ENCODE measurements at places on chromosomes 3 and 15.

DNA sequence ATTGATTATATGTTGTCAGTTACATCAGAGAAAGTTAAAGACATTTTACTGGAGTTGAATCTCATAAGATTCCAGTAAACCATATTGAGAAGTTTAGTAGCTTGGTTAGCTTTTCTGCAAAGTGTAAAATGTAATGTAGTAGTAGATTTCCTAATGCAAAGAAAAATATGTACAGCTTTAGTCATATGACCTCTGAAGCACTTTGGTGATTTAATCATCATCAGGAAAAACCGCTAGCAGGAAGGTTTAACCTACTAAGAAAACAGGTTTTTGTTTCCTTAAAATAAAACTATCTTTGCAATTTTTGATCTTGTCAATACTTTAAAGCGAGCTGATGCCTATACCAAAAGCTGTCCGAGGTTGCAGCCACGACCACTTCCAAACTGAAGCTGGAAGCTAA is 364.6 kb upstream of the ZNF385D start:
- DNase-seq = no peak

DNA sequence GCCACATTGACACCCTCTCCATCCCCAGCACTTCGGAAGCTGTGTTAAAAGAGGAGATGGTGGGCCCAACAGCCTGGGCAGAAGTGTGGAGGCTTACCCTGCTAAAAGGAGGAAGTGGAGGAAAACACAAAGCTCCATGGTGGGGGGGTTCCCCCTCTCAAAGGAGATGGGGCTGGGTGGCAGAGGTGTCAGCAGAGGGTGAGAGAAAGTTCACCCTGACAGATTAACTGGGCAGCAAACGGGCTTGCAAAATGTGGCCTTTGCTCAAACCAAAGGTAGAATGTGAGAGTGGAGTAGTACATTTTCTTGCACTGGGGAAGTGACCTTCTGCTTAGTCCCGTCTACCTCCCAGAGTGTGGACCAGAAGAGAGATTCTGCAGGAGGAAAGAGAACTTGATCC is 44.7 kb downstream of the MYO1E start:
- no peak for DNase-seq

DNA sequence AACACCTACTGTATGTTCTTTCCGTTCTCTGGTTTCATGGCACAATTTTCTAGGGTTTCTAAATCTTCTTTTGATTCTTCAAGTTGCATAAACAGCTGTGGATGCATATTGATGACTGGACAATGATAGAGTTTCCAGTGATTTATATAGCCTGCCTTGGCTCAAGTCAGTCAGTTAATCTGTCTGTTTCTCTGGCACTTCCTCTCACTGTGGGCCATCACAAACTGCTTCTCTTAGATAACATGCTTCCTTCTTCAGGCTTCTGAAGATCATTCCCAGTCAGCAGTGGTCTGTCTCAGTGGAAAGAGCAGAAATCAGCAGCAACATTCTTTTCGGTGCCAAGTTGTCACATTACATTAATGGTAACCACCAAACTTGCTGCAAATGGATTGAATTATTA is 207.2 kb downstream of the RYR3 start:
- no peak for DNase-seq

GRCh38 chr15:76799760-76800159 is 105.4 kb downstream of the SCAPER start:
- no peak for DNase-seq

DNA sequence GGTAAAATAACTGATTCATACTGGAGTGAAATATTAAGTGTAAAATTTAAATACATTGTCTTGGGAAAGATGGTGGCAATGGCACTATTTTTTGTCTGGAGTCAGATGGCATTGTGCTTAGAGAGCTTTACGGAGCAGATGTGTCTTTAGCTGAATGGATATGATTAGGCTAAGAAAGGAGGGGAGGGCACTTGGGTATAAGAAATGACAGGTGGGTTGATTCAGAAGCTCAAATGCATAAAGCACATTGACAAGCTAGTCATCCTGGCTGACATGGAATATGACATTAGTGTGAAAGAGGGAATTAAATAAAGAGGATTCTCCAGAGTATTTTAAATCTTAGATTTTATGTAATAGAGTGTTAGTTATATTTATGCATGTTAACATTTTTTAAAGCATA is 570.1 kb upstream of the CBLB start:
- peak; percentile 78 for DNase-seq

- DNase-seq = no peak
These were observed 51.3 kb downstream of the HOMER2 start for GRCh38 chr15:82901114-82901805.

GRCh38 chr3:96039632-96040031 is 774.8 kb upstream of the EPHA6 start:
- no peak for DNase-seq

GRCh38 chr3:8555113-8555661 is 53.6 kb downstream of the LMCD1 start:
- DNase-seq = peak; percentile 19

- no peak for DNase-seq
These were observed 94.9 kb downstream of the ST6GAL1 start for GRCh38 chr3:187025254-187025655.

DNA sequence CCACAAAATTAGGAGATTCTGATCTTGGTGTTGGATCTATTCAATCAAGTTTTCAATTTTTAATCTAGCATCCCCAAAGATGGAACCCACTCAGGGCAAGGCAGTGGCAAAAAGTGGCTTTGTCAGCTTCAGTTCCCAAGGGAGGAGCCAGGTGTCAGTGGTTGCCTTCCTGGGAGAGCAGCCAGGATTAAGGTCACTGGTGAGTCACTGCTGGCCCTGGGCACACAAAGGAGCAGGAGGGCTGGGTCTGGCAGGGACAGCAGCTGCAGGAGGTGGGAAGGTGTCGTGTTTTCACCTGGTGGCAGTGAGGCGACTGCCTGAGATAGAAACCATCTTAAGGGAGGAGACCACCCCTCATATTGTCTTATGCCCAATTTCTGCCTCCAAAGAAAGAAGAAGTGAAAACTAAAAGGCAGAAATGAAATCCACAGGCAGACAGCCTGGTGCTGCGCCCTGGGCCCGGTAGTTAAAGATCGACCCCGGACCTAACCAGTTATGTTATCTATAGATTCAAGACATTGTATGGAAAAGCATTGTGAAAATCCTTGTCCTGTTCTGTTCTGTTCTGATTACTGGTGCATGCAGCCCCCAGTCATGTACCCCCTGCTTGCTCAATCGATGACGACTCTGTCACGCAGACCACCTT is 5.9 kb upstream of the KLHL25 start:
- DNase-seq = peak; percentile 77

DNA sequence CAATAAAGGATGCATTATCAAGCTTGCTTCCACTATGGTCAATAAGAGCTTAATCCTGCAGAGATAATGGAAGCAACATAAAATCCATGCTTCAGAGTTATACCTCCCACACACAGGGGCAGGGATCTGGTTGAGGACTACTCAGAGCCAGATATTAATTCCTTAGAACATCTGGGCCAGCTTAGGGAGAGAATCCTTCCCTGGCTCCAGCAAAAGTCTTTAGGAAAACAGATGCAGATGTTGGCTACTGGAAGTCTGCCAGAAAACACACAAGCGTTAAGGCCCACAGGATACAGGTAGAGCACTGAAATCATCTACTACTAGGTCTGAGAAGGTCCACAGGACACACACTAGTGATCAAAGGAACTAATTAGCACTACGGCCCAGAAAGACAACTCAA is 25.2 kb downstream of the TMEM202 start:
- no peak for DNase-seq

DNA sequence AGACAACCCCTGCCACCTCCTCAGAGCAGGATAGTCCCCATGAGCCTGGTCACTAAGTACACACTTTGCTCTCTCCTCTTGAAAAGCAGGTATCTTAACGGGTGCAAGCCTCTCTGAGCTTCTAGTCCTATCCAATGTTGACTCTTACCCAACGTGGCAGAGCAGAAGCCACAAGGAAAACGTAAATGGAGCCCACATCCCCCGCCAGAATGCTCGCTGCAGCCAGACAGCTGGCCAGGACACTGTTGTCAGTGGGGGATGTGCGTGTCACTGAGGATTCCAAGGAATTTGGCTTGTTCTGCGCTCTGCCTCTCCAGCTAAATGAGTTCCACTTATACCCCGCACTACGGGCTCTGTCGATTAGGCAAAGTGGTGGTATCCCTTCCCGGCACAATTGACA is 67.8 kb upstream of the IGF1R start:
- DNase-seq = no peak

DNA sequence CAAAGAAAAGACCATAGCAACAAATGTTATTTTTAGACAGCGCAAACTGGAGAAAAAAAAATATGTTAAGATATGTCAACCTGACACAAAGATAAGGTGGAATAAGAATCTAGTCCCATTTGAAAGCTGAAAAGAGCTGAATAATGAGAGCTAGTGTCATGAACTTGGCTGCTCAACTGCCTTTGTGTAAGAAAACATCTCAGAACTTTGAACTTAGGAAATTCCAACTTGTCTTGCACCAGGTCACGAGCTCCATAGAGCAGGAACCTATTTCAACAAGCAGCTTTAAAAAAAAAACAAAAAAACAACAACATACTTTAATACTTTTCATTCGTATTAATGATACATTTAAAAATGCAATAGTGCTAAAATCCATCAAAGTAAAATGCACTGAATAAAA is 79.5 kb downstream of the ZNF280D start:
- DNase-seq = no peak

DNA sequence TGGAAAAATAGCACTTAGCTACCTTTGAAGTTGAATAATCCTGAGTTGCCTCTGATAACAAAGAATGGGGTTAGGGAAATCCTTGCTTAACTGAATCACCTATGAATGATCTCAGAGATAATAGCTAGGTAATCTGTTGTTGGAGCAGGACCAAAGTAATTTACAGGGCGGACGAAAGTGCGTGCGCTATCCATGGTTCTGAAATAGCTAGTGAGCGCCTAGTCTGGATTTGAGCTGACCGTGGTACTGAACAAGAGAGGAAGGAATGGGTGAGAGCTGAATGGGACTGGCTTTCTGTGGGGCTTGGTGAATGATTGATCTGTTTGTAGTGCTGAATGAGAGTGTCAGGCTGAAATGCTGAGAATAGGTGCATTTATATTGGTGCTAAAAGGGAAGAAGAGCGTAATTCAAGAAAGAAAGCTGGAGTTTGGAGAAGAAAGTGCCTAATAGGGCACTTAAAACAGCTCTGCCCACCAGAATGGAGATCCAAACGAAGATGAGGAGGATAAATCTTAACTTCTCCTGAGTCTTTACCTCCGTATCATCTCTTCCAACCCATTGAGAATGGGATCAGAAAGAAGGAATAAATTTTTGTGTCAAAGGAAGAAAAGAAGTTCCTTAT is 10.1 kb downstream of the SCN10A start:
- no peak for DNase-seq

DNA sequence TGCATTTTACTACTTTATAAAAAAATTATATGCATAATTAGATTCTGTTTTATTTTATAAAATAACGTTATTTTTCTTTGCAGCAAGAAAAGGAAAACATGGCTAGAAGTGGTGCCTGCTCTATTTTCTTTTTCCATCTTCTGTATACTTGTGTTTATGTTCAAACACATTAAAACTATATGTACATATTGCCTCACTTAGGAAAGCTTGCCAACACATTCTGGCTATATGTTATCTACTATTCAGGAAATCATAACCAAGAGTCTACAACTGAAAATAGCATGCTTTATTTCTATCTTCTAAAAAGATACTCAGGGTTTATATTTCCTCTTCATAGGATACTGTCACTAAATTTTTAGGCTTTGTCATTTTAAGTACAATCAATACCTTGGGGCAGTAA is 90.2 kb upstream of the KCNMB2 start:
- DNase-seq = no peak

- no peak for DNase-seq
These were observed 63.5 kb upstream of the GOLGA8A start for GRCh38 chr15:34501131-34501530.

DNA sequence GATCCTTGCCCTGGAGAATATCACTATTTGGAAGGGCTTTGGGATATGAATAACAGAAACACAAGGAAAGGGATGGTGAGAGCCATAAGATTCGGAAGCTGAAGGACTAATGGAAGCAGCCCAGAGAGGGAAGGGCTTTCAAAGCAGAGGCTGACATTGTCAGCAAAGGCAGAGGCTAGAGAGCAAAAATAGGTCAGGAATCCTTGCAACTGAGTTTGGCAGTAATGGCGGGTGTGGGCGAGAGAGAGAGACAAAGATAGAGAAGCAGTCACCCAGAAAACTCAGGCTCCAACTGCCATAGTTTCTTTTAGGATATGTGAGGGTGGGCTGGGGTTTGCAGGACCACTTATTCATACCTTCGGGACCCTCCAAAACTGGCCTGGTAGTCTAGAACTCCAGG is 248.6 kb downstream of the OPA1 start:
- DNase-seq = no peak

DNA sequence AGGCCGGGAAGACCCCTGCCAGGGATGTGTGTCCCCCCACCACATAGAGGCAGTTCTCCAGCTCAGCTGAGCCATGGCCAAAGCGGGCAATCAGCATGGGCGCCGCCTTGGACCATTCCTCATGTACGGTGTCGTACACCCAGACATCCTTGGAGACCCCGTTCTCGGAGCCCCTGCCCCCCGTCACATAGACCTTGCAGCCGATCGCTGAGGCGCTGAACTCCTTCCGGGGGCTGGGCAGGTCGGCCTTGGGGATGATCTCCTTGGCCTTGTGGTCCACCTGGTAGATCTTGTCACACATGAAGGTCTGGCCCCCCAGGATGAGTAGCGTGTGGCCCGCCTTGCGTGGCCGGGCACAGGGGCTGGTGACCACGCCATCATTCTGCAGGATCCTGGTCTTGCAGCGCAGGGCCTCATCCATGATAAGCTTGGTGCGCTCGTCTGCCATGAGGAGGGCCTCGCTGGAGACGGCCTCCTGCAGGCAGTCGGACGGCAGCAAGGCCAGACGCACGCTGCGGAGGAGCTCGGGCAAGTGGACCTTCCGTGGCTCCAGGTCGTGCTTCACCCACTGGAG is 26.0 kb downstream of the KLHL25 start:
- no peak for DNase-seq
